ENCODE measurements at places on chromosomes 6 and 20.

DNA sequence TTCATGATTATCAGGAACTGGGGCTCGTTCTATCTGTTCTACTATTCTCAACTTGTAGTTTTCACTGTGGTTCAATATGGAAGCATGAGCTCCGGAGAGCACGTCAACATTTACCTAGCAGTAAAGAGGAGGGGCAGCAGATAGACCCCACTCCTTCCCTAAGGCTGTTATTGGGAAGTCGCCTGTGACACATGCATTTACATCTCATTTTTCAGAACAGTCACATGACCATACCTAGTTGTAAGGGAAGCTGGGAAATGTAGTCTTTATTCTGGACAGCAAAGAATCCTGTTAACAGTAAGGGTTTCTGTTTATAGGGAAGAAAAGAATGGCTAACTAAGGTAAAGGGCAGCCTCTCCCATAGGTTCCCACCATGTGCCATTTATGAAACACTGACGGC, 158.3 kb downstream of the ZFP64 start:
- no peak for DNase-seq

DNA sequence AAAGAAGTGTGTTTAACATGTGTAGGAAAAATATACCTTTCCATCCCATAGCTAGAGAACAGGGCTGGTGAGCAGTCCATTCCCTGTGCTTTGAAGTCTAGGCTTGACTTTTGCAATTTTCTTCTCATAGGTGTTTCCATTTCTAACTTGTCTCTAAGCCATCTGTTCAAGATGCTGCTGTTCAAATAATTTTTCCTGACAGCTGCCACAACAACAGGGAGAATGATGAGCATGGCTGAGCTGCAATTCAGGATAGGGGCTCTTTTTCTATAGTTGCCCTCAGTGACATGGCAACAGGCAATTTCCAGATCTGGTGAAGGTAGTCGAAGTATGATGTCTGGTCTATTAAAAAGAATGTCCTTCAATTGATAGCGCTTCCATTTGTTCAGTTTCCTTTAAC, 103.0 kb upstream of the HS3ST5 start:
- DNase-seq = no peak

GRCh38 chr6:163772701-163773100, 358.2 kb downstream of the QKI start:
- DNase-seq = no peak

GRCh38 chr20:1505361-1505760, 14.1 kb upstream of the SIRPB2 start:
- DNase-seq = no peak

- DNase-seq = no peak
These were observed 2.1 kb upstream of the ABHD16B start for GRCh38 chr20:63859166-63859699.

- no peak for DNase-seq
These were observed 68.7 kb upstream of the SNX9 start for GRCh38 chr6:157754351-157754750.

DNA sequence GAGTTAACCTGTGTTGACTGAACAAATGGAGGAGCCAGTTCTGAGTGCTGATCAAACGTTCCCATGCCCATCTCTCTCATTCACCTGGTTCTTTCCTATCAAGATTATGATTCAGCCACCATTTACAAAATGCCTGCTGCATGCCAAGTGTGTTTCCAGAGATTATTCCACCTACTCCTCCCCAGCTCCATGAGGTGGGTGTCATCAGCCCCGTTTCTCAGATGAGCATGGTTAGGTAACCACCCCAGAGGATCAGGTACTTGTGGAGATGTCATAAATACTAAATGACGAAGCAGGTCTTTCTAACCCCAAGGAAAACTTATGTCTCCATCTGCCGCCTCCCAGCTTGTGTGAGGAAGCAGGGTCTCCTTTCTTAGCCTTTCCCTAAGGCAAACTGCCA, 2.1 kb downstream of the BANF2 start:
- DNase-seq = no peak

- no peak for DNase-seq
These were observed 2.2 kb downstream of the C20orf173 start for GRCh38 chr20:35527122-35527769.

DNA sequence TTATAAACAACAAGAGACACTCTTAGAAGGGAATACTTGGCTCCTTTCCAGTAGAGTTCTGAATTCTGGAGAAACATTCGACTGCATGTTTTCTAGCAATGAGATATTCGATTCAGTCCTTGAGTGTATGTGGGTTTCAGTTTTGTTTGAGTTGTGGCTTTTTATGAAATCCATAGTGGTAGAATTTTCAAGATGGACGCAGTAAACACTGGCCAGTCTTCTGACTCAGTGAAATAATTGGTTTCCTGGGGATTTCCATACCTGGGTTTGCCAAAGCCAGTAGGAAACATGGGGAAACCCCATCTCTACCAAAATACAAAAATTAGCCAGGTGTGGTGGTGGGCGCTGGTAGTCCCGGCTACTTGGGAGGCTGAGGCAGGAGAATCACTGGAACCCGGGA, 273.5 kb upstream of the PLCB4 start:
- no peak for DNase-seq

- DNase-seq = no peak
These were observed 140.8 kb downstream of the SLC16A10 start for GRCh38 chr6:111228094-111228493.

DNA sequence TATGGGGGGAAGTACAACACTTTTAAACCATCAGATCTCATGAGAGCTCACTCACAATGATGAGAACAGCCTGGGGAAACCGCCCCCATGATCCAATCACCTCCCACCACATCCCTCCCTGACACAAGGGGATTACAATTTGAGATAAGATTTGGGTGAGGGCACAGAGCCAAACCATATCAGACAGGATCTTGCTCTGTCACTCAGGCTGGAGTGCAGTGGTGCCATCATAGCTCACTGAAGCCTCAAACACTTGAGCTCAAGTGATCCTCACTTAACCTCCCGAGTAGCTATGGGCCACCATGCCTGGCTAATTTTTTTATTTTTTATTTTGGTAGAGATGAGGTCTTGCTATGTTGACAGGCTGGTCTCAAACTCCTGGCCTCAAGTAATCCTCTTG, 5.1 kb upstream of the IYD start:
- no peak for DNase-seq

- no peak for DNase-seq
These were observed 33.6 kb upstream of the BTN3A2 start for GRCh38 chr6:26331218-26332073.

GRCh38 chr20:52972190-52972937, at the start of gene TSHZ2:
TSS of gene TSHZ2 (plus strand) at chr20:52972358. CDS start at chr20:52973294, 936 bp downstream.
- DNase-seq = peak; percentile 82

- DNase-seq = no peak
These were observed 545 bp downstream of the SLC35D3 start for GRCh38 chr6:136922685-136923006.

GRCh38 chr6:126701676-126702560, 362.0 kb downstream of the CENPW start:
- no peak for DNase-seq

GRCh38 chr6:168037856-168038255, 40.4 kb downstream of the KIF25 start:
- no peak for DNase-seq

DNA sequence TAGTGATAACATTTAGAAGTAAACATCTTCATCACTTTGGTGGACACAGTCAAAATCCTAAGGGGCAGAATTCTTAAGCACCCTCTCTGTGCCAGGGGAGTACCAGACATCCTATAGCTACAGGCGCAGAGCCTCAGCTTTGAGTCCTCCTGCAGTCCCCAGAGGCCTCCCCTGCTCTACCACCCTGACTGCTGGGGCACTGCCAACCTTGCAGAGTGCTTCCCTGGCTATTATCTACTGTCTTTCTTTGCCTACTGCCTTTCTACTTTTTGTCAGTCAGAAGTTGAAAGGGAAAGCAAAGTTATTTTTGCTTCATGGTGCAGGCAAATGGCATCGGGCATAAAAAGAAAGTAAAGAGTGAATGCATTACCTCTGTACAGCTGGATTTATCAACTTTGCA, 80.1 kb downstream of the AIG1 start:
- peak; percentile 28 for DNase-seq

DNA sequence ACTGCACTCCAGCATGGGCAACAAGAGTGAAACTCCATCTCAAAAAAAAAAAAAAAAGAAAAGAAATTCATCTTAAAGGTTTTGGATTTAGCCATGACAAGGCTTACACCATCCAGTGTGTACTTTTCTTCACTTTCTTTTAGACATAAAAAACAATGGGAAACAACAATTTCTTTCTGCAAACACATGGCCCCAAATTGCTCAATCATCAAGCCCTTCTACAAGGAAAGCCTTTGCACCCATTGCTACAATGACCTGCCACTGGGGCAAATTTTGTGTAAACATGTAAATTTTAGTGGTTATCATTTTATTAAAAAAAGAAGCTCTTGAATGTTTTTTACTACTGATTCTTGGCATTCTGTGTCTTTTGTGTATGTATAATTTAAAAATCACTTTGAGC, 131.8 kb upstream of the QKI start:
- DNase-seq = no peak

DNA sequence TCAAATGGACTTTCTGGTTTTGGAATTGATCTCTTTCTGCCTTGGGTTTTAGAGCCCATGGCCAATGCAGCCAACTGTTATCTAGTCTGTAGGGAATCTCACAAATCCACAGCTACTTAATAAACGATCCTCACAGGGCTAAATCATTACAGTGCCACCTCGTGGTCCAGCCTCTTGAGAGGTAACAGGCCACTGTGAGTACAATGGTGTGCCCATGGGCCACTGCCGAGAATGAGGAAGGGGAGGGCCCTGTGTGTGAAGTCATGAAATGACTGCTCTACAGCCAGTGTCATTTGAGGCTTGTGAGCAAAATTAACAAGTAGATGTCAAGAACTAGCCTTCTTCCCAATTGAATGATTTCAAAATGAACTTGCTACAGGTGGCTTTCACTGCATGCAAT, 54.3 kb upstream of the GMPR start:
- peak; percentile 75 for DNase-seq

- no peak for DNase-seq
These were observed 246.6 kb downstream of the TBXT start for GRCh38 chr6:165920896-165921671.
